ENCODE measurements at places on chromosomes 7 and 10. TPM values are rescaled to one million over a fixed set of nuclear protein-coding genes. Genes with fewer than 3 reads are reported as not detected.

DNA sequence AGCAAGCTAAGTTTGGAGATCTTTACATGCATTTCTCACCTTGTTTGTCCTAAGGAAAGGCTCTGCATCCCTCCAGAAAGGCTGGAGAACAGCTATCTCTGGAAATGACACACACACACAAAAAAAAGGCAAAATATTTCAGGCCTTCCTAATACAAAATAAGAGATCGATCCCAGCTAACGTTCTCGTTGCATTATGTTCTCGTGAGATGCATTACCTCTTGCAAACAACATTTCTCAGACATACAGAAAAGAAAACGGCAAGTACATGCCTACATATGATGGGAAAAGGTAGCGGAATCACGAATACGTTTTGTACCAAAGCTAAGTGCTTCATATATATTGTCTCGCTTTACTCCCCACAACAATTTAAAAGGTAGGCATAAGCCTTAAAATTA is 488 bp downstream of the MTERF1 start:
- H3K4me3 ChIP-seq: peak overlapping the region; percentile 89
- peak overlapping the region; percentile 88 for H3K27ac ChIP-seq
- H3K36me3 ChIP-seq: peaks cover 4% of the 10 kb centered on the region
- DNase-seq: no peak

- H3K36me3 ChIP-seq: no peaks in the 10 kb centered on the region
- no peak overlapping the region for H3K27ac ChIP-seq
- DNase-seq: no peak
- H3K4me1 ChIP-seq: no peaks in the 10 kb centered on the region
Observed at GRCh38 chr7:157458254-157458633, 121.4 kb downstream of the DNAJB6 start.

GRCh38 chr7:71442492-71443190 is 310.7 kb downstream of the GALNT17 start:
- H3K4me3 ChIP-seq: no peak overlapping the region
- H3K4me1 ChIP-seq: no peaks in the 10 kb centered on the region
- H3K27me3 ChIP-seq: no peaks in the 10 kb centered on the region
- H3K27ac ChIP-seq: no peak overlapping the region

DNA sequence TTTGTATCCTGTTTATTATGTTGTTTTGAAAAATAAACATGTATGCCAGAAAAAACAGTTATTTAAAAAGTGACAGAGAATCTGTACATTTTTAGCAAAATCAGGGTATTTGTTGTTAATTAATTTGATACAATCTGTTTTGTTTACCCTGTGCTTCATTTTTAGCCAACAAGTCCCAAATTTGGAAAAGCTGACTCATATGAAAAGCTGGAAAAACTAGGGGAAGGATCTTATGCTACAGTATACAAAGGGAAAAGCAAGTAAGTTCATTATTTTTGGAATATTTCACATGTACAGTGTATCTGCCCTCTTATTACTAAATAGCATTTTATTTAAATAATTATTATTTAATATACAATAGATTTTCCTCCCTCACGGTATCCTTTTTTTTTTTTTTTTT is 151.4 kb downstream of the CDK14 start:
- DNase-seq: no peak
- H3K27me3 ChIP-seq: no peaks in the 10 kb centered on the region
- H3K36me3 ChIP-seq: peaks cover 6% of the 10 kb centered on the region
- H3K4me3 ChIP-seq: no peak overlapping the region
- no peak overlapping the region for H3K27ac ChIP-seq
- no peaks in the 10 kb centered on the region for H3K4me1 ChIP-seq

DNA sequence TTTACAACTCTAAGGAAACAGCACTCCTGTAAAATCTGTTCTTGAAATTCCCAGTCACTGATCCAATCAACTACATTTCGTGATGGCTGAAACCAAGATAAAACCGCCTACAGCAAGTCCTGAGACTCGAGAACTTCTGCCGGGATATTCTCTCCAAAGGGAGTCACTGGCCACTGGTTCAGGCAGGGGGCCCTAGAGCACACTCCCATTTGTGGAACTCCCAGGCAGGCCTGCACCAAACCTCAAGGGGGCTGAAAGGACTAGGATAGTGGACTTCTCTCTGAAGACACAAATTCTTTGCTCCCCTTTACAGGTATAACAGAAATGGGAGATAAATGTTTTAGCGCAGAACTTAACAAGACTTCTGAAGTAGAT is 16.3 kb downstream of the CYTH3 start:
- DNase-seq: no peak
- H3K27ac ChIP-seq: peak overlapping the region; percentile 92
- peak overlapping the region; percentile 31 for H3K4me3 ChIP-seq
- H3K4me1 ChIP-seq: peaks cover 21% of the 10 kb centered on the region

GRCh38 chr10:123645615-123646014 is 20.5 kb upstream of the GPR26 start:
- no peak overlapping the region for H3K4me3 ChIP-seq
- peaks cover 6% of the 10 kb centered on the region for H3K27me3 ChIP-seq
- no peaks in the 10 kb centered on the region for H3K4me1 ChIP-seq

- H3K4me1 ChIP-seq: no peaks in the 10 kb centered on the region
- no peak for DNase-seq
- no peaks in the 10 kb centered on the region for H3K27me3 ChIP-seq
- H3K36me3 ChIP-seq: no peaks in the 10 kb centered on the region
- no peak overlapping the region for H3K4me3 ChIP-seq
Observed at GRCh38 chr10:77457266-77457665, 180.3 kb downstream of the KCNMA1 start.

GRCh38 chr10:22986771-22987542 is 59.1 kb downstream of the ARMC3 start:
- peak; percentile 24 for DNase-seq
- H3K27me3 ChIP-seq: no peaks in the 10 kb centered on the region
- no peak overlapping the region for H3K27ac ChIP-seq
- H3K4me3 ChIP-seq: no peak overlapping the region
- no peaks in the 10 kb centered on the region for H3K36me3 ChIP-seq

DNA sequence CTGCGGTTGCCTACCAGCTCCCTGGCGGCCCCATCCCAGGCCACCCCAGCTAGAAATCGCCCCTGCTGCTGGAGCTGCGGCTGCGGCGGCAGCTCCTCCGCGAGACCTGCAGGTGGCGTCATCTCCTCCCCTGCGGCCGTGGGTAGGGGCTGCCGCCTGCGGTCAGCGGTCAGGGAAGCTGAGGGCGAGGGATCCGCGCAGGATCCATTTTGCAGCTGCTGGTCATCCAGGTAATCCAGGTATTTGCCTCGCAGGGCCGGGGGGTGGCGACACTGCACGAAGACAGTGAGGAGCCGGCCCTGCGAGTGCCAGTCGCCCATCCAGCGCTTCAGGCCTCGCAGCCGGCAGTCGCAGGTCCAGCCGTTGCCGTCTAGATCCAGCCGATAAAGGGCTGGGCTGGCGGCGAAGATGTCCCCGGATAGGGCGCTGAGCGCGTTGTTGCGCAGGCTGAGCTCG is 1.5 kb downstream of the TRIL start:
- no peak for DNase-seq
- peaks cover 17% of the 10 kb centered on the region for H3K27me3 ChIP-seq
- H3K4me3 ChIP-seq: no peak overlapping the region
- H3K36me3 ChIP-seq: no peaks in the 10 kb centered on the region

GRCh38 chr7:123787220-123788007 is 38.6 kb upstream of the WASL start:
- no peaks in the 10 kb centered on the region for H3K36me3 ChIP-seq
- H3K4me3 ChIP-seq: no peak overlapping the region
- H3K4me1 ChIP-seq: no peaks in the 10 kb centered on the region
- no peak for DNase-seq
- H3K27me3 ChIP-seq: no peaks in the 10 kb centered on the region
- no peak overlapping the region for H3K27ac ChIP-seq

DNA sequence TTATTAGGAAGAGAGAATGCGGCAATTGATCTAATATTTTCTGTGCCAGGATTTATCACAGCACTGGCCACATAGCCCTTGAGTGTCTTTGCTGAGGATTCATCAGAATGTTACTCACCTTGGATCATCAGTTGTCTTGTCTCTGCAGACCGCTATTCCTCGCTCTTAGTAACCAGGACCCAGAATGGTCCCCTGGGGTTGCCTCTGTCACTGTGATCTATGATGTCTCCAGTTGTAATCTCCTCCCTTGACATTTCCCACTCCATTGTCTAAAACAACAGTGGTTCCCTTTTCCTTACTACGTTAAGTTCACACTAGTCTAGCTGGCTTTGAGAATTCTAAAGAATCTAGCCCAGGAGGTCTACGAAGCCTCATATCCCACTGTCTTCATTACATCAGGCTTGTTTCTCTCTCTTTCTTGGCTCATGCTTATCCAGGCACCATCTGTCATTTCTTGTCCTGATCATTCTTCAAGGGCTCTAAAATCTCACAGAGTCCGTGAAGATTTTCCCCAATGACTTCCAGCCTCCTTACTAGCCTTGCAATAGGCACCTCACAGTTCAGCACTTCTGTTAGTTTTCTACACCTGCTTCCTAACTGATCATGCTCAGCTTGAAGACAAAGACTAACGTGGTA is 125.8 kb downstream of the CUBN start:
- no peak overlapping the region for H3K27ac ChIP-seq
- H3K27me3 ChIP-seq: no peaks in the 10 kb centered on the region
- H3K4me1 ChIP-seq: no peaks in the 10 kb centered on the region
- no peaks in the 10 kb centered on the region for H3K36me3 ChIP-seq
- no peak for DNase-seq
- H3K4me3 ChIP-seq: no peak overlapping the region

DNA sequence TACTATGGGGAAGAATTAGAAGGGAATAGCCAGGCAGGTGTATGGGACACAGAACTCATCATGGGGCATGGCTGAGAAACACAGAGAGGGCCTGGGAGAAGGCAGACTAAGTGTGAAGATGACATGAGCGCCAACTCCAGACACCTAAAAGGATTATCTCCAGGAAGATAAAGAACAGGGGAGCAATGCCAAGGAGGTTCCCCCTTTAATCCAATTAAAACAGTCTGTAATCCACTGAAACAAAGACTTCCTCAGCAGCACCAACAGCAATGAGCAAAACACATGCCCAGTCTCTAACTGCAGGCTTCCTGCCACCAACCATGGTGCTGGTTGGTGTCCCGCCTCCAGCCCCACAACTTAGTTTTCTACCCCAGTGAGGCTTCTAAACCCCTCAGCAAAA is 108.9 kb downstream of the GRID1 start:
- no peak for DNase-seq
- H3K4me1 ChIP-seq: no peaks in the 10 kb centered on the region
- H3K27ac ChIP-seq: no peak overlapping the region
- peaks cover 2% of the 10 kb centered on the region for H3K27me3 ChIP-seq

GRCh38 chr7:159120540-159120919 is 24.1 kb downstream of the VIPR2 start:
- H3K27me3 ChIP-seq: no peaks in the 10 kb centered on the region
- H3K4me3 ChIP-seq: no peak overlapping the region
- no peak overlapping the region for H3K27ac ChIP-seq
- DNase-seq: no peak
- no peaks in the 10 kb centered on the region for H3K36me3 ChIP-seq
- no peaks in the 10 kb centered on the region for H3K4me1 ChIP-seq

DNA sequence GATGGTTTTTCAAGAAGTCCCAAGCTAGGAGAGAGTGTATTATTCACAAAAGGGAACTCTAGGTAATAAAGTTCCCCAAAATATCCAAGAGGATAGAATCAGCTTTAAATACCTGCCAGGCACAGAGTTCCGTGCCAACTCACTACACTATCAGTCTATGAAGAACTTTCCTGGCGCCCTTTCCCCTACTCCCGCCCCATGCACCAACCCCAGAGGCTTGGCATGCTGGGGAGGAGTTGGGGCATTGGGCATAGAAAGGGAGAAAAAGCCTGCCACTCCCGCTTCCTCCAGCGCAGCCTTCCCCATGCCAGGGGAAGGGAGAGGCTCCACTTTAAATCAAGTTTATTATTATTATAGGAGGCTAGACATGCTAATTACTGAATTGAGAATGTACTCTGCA is 54.9 kb downstream of the ZNF800 start:
- H3K27me3 ChIP-seq: no peaks in the 10 kb centered on the region
- H3K36me3 ChIP-seq: no peaks in the 10 kb centered on the region
- no peak overlapping the region for H3K4me3 ChIP-seq
- no peaks in the 10 kb centered on the region for H3K4me1 ChIP-seq
- H3K27ac ChIP-seq: no peak overlapping the region

GRCh38 chr7:28002638-28003037 is 178.0 kb downstream of the JAZF1 start:
- H3K27ac ChIP-seq: no peak overlapping the region
- H3K4me3 ChIP-seq: no peak overlapping the region
- no peaks in the 10 kb centered on the region for H3K27me3 ChIP-seq
- no peaks in the 10 kb centered on the region for H3K4me1 ChIP-seq

GRCh38 chr10:17349717-17350116 is 104.7 kb downstream of the ST8SIA6 start:
- no peaks in the 10 kb centered on the region for H3K4me1 ChIP-seq
- no peak for DNase-seq
- H3K27me3 ChIP-seq: no peaks in the 10 kb centered on the region
- no peak overlapping the region for H3K4me3 ChIP-seq
- H3K27ac ChIP-seq: no peak overlapping the region
- no peaks in the 10 kb centered on the region for H3K36me3 ChIP-seq

- no peaks in the 10 kb centered on the region for H3K4me1 ChIP-seq
- DNase-seq: no peak
- no peaks in the 10 kb centered on the region for H3K36me3 ChIP-seq
- no peak overlapping the region for H3K4me3 ChIP-seq
- H3K27me3 ChIP-seq: no peaks in the 10 kb centered on the region
Observed at GRCh38 chr7:32905175-32905662, 13.7 kb upstream of the KBTBD2 start.

DNA sequence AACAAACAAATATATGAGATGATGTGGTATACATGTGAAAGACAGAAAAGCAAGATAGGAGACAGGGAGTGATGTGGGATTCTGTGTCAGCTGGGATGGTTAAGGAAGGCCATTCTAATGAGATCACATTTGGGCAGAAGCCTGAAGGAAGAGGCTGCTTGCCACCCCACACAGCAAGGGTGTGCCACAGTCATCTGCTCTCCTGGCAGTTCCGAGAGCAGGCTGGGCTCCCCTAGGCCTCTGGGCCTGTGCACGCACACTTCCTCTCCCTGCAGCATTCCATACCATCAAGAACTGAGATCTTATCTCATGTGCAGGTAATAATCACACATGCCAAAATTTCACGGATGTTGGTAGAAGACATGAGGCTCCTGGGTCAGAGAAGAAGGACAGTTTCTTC is 43.1 kb downstream of the SYPL1 start:
- peaks cover 52% of the 10 kb centered on the region for H3K4me1 ChIP-seq
- H3K36me3 ChIP-seq: no peaks in the 10 kb centered on the region
- H3K4me3 ChIP-seq: no peak overlapping the region
- DNase-seq: no peak
- no peaks in the 10 kb centered on the region for H3K27me3 ChIP-seq

DNA sequence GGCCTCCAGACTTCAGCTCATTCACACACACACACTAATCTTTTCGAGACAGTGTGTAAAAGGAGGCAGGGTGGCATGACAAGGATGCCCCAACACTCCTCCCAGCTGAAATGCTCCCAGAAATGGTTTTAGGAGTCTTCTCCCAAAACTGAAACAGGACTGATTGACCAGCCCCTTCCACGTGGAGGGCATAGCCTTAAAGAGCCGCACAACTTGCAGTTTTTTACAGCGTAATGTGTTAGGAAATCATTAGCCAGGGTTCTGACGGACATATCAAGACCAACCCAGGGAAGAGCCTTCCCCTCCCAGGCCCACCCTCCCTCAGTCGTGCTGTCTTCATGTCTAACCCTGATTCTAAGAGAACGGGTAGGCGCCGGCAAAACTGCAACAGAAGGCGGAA is 224.6 kb downstream of the TNS3 start:
- no peak for DNase-seq
- no peak overlapping the region for H3K27ac ChIP-seq
- no peak overlapping the region for H3K4me3 ChIP-seq
- H3K36me3 ChIP-seq: no peaks in the 10 kb centered on the region
- H3K27me3 ChIP-seq: no peaks in the 10 kb centered on the region

SLC16A9 gene
- 4.3 TPM for polyA plus RNA-seq

POU6F2 gene
- polyA plus RNA-seq: not detected

PRKCQ gene
- polyA plus RNA-seq: 1.3 TPM

FBXL13 gene
- 0.80 TPM for polyA plus RNA-seq

BICC1 gene
- not detected for polyA plus RNA-seq

GRM3 gene
- 0.19 TPM for polyA plus RNA-seq

SPDYE3 gene
- polyA plus RNA-seq: 5.3 TPM
